ENCODE measurements at places on chromosomes 6 and 20. TPM values are rescaled to one million over a fixed set of nuclear protein-coding genes. Genes with fewer than 3 reads are reported as not detected.

POPDC3 gene
- 5.2 TPM for total RNA-seq

MRPS26 gene
- 28.9 TPM for total RNA-seq

DNA sequence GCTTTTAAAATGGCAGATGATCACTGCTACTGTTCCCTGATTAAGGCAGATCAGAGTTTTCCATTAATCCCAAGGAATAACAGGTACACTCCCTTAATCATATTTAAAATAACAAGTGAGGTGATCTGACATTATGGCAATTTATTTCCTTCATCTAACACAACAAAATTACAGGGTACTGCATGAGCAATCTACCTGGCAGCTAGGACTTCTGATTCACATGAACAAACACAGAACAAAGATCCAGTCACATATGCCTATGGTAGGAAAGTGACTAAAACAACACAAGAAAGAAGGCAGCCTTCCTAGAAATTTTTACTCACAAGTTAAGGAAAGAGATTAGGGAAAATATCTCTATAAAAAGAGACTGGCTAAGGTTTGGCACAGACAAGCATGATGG, 33.2 kb downstream of the MAP7 start:
- H3K36me3 ChIP-seq, result no peaks in the 10 kb centered on the region
- H3K4me3 ChIP-seq, result no peak overlapping the region
- H3K4me1 ChIP-seq, result no peaks in the 10 kb centered on the region
- H3K27ac ChIP-seq, result no peak overlapping the region
- no peak for DNase-seq
- no peaks in the 10 kb centered on the region for H3K27me3 ChIP-seq

GRCh38 chr6:37021356-37022129, 16.1 kb downstream of the FGD2 start:
- no peak overlapping the region for H3K4me3 ChIP-seq
- peaks cover 2% of the 10 kb centered on the region for H3K4me1 ChIP-seq
- H3K27ac ChIP-seq, result no peak overlapping the region
- H3K27me3 ChIP-seq, result peaks cover 6% of the 10 kb centered on the region
- no peaks in the 10 kb centered on the region for H3K36me3 ChIP-seq

DNA sequence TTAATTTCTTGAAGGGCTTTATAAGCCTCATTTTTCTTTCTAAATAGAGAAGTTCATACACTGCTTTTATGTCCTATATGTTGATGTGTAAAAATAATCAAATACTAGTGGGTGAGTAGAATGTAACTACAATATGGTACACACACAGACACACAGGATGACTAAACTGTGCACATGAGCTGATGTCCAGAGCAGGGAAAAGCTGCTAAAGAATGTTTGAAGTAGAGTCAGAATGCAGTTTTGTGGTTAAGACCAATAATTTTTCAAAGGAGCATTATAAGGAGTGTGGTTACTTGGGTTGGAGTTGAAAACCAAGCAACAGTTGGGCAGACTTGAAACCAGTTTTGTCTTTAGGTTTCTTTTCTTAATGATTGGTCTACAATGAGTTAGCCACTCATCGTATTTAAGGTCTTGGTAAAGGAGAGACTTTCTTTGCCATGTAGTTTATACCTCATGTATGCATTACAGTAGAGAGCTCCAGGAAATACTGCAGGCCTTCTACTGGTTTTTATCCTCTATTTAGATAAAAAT, 196.6 kb downstream of the ESR1 start:
- H3K27me3 ChIP-seq, result no peaks in the 10 kb centered on the region
- no peaks in the 10 kb centered on the region for H3K4me1 ChIP-seq
- DNase-seq, result no peak

VGLL2 gene
- total RNA-seq, result 0.77 TPM

- peaks cover 14% of the 10 kb centered on the region for H3K4me1 ChIP-seq
- H3K27me3 ChIP-seq, result peaks cover 6% of the 10 kb centered on the region
- H3K4me3 ChIP-seq, result no peak overlapping the region
- H3K36me3 ChIP-seq, result peaks cover 5% of the 10 kb centered on the region
- no peak for DNase-seq
Measured at GRCh38 chr6:34032856-34033255, 113.0 kb downstream of the GRM4 start.

ESR1 gene
- total RNA-seq, result 0.05 TPM

HSF2 gene
- total RNA-seq, result 13.9 TPM

DNA sequence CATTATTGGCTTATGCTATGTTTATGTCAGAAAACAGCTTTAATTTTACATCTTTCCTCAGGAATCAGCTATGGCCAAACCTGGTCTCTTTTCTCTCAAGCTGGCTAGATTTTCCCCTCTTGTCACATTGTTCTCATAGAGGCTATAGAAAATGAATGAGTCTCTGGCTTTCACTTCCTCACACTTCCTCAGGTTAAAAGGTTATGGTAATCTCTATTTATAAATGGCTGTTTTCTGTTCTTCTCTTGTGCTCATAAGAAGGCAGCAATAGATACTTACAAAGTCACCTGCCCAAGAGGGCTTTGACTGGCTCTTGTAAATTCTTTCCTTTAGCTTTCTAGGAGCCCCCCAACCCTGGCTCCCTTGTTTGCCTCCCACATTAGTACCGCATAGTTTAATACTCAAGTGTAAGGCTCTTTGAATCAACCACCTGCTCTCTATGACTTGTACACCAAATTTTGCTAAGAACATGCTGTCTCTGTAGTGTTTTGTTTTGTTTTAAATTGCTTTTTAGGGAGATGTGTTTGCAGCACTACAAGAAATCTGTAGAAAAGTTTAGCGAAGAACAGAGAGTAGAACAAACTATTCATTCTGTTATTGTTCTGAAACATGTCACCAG, 897.4 kb upstream of the CITED2 start:
- H3K4me3 ChIP-seq, result no peak overlapping the region
- DNase-seq, result no peak
- no peaks in the 10 kb centered on the region for H3K4me1 ChIP-seq
- no peaks in the 10 kb centered on the region for H3K27me3 ChIP-seq

- H3K27ac ChIP-seq, result no peak overlapping the region
- H3K27me3 ChIP-seq, result no peaks in the 10 kb centered on the region
- DNase-seq, result no peak
- no peak overlapping the region for H3K4me3 ChIP-seq
Measured at GRCh38 chr6:113104951-113105350, 752.2 kb upstream of the MARCKS start.
